RPMI8226 (cell line): ENCODE measurements at places on chromosomes 6 and 20.
A peak's percentile ranks its signal among the peaks of the same experiment; 100 is the strongest.

- no peak for DNase-seq
Observed at GRCh38 chr6:34096193-34096592, 49.7 kb downstream of the GRM4 start.

GRCh38 chr6:43391440-43392031 lies 22.1 kb upstream of the ZNF318 start:
- no peak for DNase-seq

- no peak for DNase-seq
Observed at GRCh38 chr6:92297101-92297500, 1122.3 kb downstream of the EPHA7 start.

DNA sequence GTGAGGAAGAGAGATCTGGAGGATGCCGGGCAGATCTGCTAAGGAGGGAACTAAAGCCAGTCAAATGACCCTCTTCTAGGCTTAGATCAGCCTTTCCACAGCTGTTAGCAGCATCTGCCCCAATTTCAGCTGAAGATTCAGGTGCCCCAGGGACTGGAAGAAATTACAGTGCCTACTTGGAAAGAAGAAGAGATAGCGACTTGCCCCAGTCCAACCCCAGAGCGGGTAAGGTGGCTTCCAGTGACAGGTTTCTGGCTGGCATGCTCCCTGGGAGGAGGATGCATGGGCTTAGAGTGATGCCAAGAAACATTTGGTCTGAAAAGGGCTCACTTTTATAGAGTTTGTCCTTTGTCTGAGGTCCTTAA lies 620 bp downstream of the TJAP1 start:
- DNase-seq: no peak

DNA sequence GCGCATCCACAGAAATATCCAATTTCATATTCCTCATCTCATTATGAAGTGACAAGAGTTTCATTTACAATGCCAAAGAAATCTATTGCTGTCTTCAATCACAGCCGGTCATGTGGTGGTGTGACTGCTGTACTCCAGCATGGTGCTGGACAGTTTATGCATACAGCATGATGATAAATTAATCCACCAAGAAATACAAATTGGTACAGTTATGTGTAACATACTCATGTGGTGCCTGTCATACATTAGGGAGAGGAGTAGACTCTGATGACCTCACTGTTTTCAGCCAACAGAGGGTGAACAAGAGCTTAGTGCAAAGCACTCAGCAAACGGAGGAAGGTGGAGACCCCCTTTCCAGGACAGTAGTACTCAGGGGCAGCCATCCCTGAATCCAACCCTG lies 178.4 kb upstream of the SYNDIG1 start:
- no peak for DNase-seq

- no peak for DNase-seq
Observed at GRCh38 chr6:46581459-46582177, 71.0 kb downstream of the CYP39A1 start.

GRCh38 chr6:27624694-27625262 lies 151.9 kb upstream of the ZNF184 start:
- no peak for DNase-seq

GRCh38 chr20:10322073-10323012 lies 103.7 kb downstream of the SNAP25 start:
- no peak for DNase-seq

- DNase-seq: no peak
Observed at GRCh38 chr20:14445310-14445709, 107.9 kb upstream of the FLRT3 start.

DNA sequence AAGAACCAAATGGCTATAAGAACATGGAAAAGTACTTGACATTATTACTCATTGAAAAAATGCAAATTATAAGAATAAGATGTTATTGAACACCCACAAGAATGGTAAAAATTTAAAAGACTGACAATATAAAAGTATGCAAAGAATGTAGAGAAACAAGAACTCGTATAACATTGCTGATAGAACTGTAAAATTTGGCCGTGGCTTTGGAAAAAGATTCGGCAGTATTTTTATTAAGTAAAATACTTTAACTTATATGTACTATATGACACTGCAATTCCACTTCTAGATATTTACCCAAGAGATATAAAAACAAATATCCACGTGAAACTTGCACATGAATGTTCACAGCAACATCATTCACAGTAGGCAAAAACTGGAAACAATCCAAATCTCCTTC lies 239.2 kb downstream of the TPBG start:
- DNase-seq: no peak

GRCh38 chr20:20712004-20712473 lies 405 bp downstream of the RALGAPA2 start:
- DNase-seq: no peak

GRCh38 chr6:155085582-155086257 lies 90.6 kb downstream of the TIAM2 start:
- no peak for DNase-seq

DNA sequence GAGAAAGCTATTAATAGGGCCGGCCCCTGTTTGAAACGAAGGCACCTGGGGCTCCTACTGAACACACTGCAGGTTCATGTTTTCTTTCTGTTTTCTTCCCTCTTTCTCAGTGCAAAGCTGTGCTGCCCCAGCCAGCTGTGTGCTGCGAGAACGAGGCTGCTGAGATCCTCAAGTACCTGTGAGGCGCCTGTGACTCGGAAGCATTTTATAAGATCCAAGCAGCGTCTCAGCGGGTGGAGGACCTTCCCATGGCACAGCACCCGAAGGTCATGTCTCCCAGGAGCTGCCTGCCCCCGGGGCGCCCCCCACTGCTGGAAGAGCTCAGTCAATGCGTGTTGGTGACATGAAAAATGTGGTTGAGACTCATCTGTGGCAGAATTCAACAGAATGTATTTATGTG lies 66.3 kb downstream of the SMOC2 start:
- DNase-seq: peak; percentile 46

- no peak for DNase-seq
Observed at GRCh38 chr6:53583451-53583850, 38.5 kb upstream of the GCLC start.

- DNase-seq: no peak
Observed at GRCh38 chr20:20203784-20204183, 151.5 kb downstream of the CFAP61 start.

DNA sequence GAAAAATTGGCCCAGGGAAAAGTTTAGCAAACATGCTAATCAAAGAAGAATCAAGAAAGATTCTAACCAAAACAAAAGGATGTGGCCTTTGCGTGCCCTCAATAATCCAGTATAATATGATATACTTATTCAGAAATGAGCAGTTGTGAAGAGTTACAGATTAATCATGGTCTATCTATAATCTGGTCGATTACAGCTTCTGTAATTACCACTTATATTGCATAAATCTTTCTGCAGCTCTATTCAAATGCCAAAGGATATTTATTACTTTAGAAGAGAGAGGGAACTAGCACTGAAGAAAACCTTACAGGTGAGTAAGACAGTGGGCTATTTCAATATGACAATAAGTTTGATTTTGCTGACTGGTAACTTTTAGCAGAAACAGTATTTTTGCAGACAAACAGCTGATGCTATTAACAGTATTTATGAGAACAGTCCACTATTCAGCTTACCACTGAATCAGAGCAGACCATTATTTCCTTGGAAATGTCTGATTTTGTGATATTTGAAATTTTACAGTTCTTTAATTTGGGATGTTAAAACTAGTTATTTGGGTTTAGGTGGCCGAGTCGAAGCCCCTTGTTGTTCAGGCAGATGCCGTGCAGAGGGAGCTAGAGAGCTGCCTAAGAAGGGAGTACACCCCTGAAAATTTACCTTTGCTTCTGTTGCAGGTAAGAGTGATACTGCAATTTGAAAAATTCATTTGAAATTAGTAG lies 92.2 kb downstream of the CEP57L1 start:
- DNase-seq: peak; percentile 60

- DNase-seq: no peak
Observed at GRCh38 chr6:105786890-105787655, 299.1 kb upstream of the PRDM1 start.

GRCh38 chr6:99416892-99417767 lies 8.0 kb downstream of the PNISR start:
- no peak for DNase-seq
